K562 (cell line): ENCODE measurements at places on chromosomes 3 and 15. TPM values are rescaled to one million over a fixed set of nuclear protein-coding genes. Genes with fewer than 3 reads are reported as not detected.
A peak's percentile ranks its signal among the peaks of the same experiment; 100 is the strongest.

Gene KLHL40
- total RNA-seq: not detected in 2 replicates

Gene NR2F2
- 49.7 and 51.8 TPM in 2 replicates for total RNA-seq

- peak; percentile 45 for DNase-seq
Measured at GRCh38 chr3:184540777-184541681, 20.6 kb upstream of the EPHB3 start.

GRCh38 chr3:40649346-40649745 lies 124.6 kb downstream of the ZNF621 start:
- DNase-seq: peak; percentile 28

GRCh38 chr15:39198044-39199000 lies 382.6 kb upstream of the THBS1 start:
- DNase-seq: no peak

- DNase-seq: no peak
Measured at GRCh38 chr15:74365598-74366445, 1.6 kb downstream of the CYP11A1 start.

Gene MITF
- 14.6 and 16.5 TPM in 2 replicates for total RNA-seq

Gene CPA3
- total RNA-seq: not detected in 2 replicates

DNA sequence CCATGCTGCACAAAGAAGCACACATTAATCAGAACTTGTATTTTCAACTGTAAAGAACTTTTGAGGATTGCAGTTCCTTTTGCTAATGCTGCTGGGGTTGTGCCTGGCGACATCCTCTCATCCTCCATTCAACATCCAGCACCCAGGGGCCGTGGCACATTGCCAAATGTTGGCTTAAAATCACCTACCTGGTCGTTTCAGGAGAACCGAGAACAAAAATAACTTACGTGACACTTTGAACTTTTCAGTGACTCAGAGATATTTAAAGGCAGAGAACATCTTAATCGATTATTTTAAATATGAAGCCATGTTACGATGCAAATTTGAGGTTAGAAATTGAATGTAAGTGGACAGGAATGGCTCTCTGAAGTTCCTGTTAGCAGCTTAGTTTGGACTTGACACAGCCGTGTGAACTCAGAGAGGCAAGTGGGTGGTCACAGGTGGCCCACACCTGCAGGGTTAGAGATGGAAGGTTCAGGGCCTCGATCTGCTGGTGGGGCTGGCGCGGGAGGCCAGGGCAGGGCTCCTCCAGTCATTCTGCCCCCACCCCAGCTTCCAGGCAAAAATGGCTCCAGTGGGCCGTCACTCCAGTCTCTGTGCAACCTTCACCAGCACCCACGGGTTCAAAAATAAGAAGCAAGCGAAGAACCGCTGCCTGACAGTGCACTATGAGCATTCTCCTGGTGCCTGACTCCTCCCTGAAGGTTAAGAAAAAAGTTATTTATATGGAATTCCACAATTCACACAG lies 12.2 kb downstream of the LRRK1 start:
- no peak for DNase-seq

- DNase-seq: no peak
Measured at GRCh38 chr15:75037685-75038084, 14.3 kb downstream of the PPCDC start.

- DNase-seq: no peak
Measured at GRCh38 chr15:100042558-100042957, 299.2 kb downstream of the ADAMTS17 start.

Gene TRH
- total RNA-seq: not detected in 2 replicates

Gene PARP9
- total RNA-seq: 3.1 and 3.4 TPM in 2 replicates

- DNase-seq: no peak
Measured at GRCh38 chr3:48408823-48409281, 21.0 kb downstream of the PLXNB1 start.

Gene NR1I2
- 0.18 TPM in 1 of 2 replicates, not detected in the other for total RNA-seq

GRCh38 chr15:77759896-77760592 lies 127.3 kb upstream of the LINGO1 start:
- no peak for DNase-seq

- DNase-seq: no peak
Measured at GRCh38 chr3:128346562-128346961, 120.1 kb downstream of the DNAJB8 start.

DNA sequence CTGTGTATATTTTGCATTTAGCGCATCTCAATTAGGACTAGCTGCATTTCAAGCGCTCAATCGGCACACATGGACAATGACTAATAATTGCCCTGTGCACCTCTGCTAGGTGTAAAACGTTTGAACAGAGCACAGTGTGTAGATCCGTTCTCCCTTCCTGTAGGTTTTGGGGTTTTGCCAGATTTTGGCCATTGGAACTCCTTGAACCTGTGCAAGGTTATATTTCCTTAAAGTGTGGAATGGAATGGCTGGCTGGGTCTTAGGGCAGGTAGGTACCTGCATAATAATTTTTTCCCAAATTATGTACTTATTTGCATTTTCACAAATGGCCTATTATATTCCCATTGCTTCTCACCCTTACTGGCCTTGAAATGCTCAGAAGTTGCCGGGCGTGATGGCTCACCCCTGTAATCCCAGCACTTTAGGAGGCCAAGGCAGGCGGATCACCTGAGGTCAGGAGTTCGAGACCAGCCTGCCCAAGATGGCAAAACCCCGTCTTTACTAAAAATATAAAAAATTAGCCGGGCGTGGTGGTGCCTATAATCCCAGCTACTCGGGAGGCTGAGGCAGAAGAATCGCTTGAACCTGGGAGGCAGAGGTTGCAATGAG lies 777 bp downstream of the RNU5B-1 start:
- peak; percentile 45 for DNase-seq

DNA sequence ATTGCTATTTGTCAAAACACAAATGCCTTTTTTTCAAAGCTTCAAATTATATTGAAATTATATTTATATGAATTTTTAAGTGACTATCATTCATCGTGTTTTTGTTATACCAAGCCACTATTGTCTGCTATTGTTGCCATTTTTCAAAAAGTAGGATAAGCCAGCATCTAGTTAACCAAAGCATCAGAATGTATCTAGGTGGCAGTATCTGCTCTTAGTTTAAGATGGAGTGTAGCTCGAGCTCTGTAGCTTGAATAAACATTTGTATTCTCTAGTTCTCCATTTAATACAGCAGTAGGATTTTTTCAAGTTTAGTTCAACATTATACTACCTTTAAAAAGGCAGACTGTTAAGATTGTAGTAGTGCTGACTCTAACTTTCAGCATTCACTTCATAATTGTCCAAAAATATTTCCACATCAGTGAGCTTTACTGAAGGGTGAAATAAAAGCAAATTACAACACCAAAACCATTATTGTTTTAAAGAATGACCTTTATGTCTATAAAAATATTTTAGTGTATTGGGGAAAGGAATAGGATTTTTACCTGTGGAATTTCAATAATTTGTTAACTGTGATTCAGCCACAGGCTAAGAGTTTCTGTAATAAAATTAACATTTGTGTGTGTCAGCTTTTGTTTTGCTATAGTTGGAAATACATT lies 19.6 kb upstream of the C15orf61 start:
- DNase-seq: no peak

- peak; percentile 59 for DNase-seq
Measured at GRCh38 chr15:43370310-43370974, 401 bp downstream of the ZSCAN29 start.

Gene ADAMTS7
- 0.07 and 0.13 TPM in 2 replicates for total RNA-seq

DNA sequence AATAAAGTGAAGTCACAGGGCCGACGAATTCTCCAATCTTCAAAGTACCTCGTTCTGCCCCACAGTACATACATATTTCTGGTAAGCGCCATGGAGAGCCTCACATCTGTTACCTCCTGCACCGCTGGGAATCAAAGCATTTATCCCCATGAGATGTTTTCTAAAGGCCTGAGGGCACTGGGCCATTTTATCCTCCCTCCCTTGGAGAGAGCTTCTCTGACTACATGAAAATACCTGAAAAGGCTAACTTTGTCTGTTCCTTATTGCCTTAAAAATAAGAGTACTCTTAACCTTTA lies 148.1 kb downstream of the RORA start:
- DNase-seq: no peak

DNA sequence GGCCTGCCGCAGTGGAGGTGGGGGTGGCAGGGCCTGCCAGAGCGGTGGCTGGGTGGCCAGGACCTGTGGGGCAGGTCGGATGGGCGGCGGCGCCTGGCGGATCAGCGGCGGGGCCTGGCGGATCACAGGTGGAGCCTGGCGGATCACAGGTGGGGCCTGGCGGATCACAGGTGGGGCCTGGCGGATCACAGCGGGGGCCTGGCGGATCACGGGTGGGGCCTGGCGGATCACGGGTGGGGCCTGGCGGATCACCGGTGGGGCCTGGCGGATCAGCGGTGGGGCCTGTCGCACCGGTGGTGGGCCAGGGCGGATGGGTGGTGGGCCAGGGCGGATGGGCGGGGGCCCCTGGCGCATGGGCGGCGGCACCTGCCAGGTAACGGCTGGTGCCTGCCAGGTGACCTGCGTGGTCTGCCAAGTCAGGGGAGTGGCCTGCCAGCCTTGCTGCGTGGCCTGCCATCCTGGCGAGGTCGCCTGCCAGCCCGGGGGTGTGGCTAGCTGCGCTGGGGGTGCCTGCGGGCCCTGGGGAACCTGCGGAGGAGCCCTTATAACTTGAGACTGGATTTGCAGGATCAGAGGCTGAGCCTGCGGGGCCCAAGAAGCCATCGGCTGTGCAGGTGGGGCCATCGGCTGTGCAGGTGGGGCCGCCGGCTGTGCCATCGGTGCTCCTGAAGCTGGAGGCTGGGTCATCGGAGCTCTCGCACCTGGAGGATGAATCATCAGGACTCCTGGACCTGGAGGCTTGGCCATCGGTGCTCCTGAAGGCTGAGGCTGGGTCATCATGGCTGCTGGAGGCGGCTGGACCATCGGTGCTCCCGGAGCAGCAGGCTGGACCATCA lies 1.3 kb downstream of the MAGEL2 start:
- no peak for DNase-seq

- DNase-seq: no peak
Measured at GRCh38 chr15:91887321-91887720, 33.8 kb downstream of the SLCO3A1 start.

DNA sequence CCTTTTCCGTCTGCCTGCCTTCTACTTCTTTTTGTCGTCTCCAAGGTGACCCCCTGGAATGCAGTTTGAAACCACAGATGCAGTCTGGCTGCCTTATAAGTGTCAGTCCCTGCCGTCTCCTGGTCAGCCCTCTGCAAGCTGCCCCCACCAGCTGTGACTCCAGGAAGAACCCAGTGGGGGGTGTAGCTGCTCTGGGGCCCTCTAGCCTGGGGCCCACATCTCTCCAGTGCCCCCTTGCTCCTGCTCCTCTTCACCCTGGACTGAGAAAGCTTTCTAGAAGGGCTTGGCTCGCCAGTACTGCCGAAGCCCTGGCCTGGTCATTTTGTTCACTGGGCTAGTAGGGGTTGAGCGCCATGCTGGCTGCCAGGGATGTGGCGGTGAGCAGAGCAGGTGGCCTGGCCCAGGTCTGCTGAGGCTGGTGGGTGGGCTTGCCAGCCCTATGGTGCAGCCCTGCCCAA lies 21.3 kb downstream of the SYNM start:
- no peak for DNase-seq

Gene CTXN2
- total RNA-seq: not detected in 2 replicates

DNA sequence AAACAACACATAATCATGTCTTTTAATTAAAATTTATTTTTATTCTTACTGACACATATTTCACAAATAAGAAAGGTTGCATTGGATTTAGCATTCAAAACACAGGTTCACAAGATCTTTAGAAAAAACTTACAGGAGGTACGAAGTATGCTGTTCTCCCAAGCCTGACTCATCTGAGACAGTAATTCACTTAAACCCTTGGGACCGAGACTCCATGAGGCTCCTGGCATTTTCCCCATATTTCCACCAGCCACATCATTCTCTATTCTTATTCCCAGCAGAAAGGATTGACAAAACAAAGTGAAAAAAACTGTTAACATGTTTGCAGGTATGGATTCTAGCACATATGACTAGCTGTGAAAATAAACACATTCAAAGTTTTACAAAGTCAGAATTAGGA lies 52.6 kb downstream of the CNTN3 start:
- DNase-seq: no peak

GRCh38 chr15:41487381-41487780 lies 6.3 kb upstream of the ITPKA start:
- DNase-seq: no peak

- no peak for DNase-seq
Measured at GRCh38 chr3:155603302-155603701, 141.6 kb downstream of the PLCH1 start.

Gene LPP
- 0.18 and 0.40 TPM in 2 replicates for total RNA-seq

GRCh38 chr15:66040211-66040892 lies 171.1 kb downstream of the RAB11A start:
- no peak for DNase-seq

Gene ENTPD3
- 0.44 and 0.51 TPM in 2 replicates for total RNA-seq

Gene EFHB
- total RNA-seq: 1.5 and 2.0 TPM in 2 replicates

Gene SAMMSON
- 1.3 and 1.8 TPM in 2 replicates for total RNA-seq

GRCh38 chr15:35721751-35722150 lies 175.8 kb upstream of the DPH6 start:
- DNase-seq: no peak

- DNase-seq: no peak
Measured at GRCh38 chr3:127951276-127951675, 36.2 kb downstream of the KBTBD12 start.

Gene CCR2
- total RNA-seq: not detected in 2 replicates

GRCh38 chr15:34327906-34328305 lies 9.7 kb downstream of the SLC12A6 start:
- no peak for DNase-seq

GRCh38 chr15:28913171-28913765 lies 27.5 kb downstream of the APBA2 start:
- DNase-seq: no peak

Gene HTD2
- total RNA-seq: 8.3 and 9.6 TPM in 2 replicates

DNA sequence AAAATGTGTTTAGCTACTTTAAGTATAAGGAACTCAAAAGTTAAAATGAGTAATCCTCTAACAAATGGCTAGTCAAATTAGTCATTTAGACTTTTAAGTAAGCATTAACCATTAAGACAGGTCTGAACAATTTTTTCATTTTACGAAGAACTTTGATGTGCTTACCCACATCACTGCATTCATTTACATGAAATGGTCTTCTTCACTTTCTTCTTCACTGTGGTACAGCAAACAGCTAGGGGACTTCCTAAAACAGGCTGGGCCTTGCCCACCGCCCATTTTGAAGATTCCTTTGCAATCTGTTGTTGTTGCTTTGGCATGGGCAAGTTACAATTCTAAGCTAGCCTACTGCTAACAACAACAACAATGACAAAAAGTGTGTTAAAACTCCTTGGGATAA lies 67.4 kb downstream of the CBLB start:
- no peak for DNase-seq

- no peak for DNase-seq
Measured at GRCh38 chr15:60370105-60370868, 27.5 kb downstream of the ANXA2 start.

GRCh38 chr15:72050700-72051099 lies 67.2 kb downstream of the MYO9A start:
- no peak for DNase-seq

GRCh38 chr3:189334064-189334920 lies 162.5 kb downstream of the TPRG1 start:
- DNase-seq: no peak

DNA sequence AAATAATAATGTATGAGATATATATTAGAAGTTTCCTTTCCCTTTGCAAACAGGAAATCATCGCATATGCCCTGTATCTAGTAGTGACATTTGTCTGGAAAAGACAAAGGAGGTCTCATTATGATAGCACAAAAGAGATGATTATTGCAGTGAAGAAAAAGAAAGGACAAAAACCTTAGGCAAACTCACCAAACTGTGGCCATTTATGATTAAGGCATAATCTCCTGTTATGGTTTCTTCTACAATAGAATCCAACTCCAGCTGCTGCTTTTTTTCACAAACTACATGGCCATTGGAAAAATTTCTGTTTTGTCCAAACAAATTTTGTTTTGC lies 218.2 kb downstream of the ATP8B4 start:
- no peak for DNase-seq

- no peak for DNase-seq
Measured at GRCh38 chr15:25886498-25887140, 23.5 kb upstream of the ATP10A start.
